ENCODE measurements at places on chromosomes 7 and 10. TPM values are rescaled to one million over a fixed set of nuclear protein-coding genes. Genes with fewer than 3 reads are reported as not detected.

Gene BICC1
- total RNA-seq: 123 TPM

DNA sequence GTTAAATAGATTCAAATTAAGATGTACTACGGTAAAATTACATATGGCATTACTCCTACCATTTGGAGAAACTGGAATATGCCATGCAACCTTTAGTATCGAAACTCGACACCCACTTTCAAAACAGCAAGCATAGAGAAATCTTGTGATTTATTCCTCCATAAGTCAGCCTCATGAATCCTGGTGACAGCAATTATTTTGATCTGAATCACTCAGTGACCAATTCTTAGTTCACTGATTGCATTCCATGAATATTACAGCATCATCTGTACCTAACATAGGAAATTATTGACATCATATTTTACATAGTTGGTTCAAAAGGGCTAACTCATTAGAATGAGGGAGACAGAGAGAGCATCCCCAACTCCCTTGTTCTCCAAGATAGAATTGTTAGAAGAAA is 89.6 kb downstream of the CACNB2 start:
- DNase-seq: peak; percentile 34

- no peak for DNase-seq
Observed at GRCh38 chr10:488933-489215, 200.6 kb downstream of the DIP2C start.

DNA sequence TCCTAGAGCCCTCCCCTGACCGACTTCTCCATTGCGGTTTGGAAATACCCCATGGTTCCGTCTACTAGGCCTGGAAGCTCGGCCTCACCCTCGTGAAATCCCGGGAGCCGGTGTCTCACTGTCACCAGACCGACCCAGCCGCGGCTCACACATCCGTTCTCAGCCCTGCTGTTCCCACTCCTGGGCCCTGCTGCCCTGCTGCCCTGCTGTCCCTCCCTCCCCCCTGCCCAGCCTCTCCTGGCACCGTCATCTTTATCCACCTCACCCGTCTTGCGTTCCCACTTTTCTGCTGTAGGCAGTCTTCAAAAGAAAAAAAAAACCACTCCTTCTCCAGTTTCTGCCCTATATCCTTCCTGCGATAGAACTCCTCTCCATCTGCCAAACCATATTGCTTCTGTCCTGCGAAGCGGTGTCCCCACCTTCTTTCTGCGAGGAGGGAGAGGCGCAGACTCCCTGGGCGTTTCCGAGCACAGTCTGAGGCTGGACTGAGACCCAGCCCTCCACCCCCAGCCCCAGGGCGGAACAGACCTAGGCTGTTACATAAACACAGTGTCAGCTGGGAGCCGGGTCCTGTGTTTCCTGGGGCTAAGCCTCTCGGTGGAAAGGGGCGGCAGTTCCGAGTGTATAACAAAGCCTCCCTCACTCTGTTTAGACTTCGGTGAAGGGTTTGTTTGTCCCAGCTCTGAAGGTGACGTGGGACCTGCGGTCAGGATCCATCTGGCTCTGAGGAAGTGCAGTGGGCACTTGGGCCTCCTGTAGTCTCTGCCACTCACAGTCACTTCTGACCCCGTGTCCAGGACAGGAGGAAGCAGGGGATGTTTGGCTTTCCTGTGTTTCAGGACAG is 2.8 kb downstream of the AGAP3 start:
- DNase-seq: peak; percentile 80

DNA sequence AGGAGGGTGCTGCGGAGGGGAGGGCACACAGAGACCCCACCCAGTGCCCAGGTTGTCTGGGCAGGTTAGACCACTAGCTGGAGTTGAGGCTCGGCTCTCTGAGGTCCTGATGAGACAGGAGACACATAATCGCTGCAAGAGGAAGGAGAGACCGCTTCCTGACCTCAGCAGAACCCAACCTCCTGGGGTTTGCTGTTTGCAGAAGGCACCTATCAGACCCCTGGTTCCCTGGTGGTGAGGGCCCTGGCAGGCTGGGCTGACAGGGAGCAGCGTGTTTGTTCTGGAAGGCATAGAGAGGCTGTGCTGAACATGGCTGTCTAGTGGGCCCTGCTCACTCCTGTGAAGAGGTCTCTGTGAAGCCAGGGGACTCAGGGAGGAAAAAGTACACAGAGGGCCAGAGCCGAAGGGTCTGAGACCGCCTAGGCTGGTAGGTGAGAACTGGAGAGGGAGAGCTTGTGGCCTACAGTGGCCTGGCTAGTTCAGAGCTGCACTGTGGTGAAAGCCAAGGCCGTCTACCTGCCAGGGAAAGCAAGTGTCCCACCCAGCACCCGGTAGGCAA is 39.4 kb upstream of the NPFFR1 start:
- DNase-seq: no peak

DNA sequence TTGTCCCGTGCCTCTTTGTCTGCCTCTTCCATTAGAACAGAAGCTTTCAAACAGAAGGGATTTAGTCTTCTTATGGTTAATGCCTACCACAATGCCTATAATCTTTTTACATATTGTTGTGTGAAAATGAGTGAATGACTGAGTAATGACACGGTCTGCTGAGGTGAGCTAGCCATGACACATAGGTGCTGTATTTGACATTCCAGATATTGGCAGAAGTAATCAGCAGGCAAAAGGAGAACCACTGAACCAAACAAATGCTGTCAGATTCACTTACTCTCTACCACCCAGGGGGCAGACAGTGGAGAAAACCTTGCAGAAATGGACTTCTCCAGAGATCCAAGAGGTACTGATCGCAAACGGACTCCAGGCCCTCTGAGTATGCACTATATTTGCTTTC is 377.2 kb upstream of the VWC2 start:
- no peak for DNase-seq

Data from fibroblast of the aortic adventitia (primary cell).